Stimulated activated CD8-positive, alpha-beta memory T cell treated with anti-CD3 and anti-CD28 coated beads, Interleukin-7, amount 100 ng/mL, for 1 hour (primary cell): ENCODE measurements at places on chromosomes 2 and 18.

DNA sequence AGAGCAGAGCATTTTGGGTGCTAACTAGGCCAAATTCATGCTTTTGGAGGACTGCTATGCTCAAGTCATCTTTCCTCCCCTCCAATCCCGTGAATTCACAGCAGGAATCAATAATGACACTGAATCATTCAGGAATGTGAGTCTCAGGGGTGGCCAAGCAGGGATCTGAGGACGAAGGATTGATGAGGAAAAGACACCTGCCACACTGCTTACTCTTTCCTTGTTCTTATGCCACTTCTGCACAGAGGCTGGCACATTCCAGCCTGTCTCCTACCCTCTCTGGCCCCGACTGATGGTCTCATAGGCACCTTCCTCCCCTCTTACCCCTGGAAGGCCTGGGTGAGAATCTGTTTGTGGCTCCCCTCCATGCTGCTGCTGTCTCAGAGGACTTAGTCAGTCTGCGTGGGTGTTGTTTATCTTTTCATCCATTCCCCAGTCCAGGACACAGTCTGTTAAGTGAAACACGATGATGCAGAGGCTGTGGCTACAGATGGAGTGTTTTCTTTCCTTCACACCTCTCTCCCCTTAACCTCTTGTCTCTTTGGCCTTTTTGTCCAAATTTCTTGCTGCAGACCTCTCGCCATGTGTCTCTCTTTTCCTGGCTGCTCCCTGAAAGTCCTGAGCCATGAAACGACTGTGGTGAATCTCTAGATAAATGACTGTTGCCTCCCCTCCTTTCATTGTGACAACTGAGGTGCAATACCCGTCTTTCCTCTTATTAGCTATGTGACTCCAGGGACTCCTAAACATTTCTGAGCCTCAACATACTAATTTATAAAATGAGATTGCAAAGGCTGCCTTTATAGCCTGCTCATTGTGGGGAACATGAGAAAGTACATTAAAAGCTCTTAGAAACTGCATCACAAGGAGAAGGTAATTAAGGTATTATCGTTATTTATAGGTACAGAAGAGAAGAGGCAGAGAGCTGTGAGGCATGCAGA lies 86.9 kb downstream of the RDH14 start:
- DNase-seq: no peak

- no peak for DNase-seq
Measured at GRCh38 chr2:105765415-105766299, 20.9 kb downstream of the NCK2 start.

- DNase-seq: no peak
Measured at GRCh38 chr2:99861376-99861760, 281.0 kb downstream of the AFF3 start.

- no peak for DNase-seq
Measured at GRCh38 chr2:70029814-70030409, 57.4 kb upstream of the PCBP1 start.

DNA sequence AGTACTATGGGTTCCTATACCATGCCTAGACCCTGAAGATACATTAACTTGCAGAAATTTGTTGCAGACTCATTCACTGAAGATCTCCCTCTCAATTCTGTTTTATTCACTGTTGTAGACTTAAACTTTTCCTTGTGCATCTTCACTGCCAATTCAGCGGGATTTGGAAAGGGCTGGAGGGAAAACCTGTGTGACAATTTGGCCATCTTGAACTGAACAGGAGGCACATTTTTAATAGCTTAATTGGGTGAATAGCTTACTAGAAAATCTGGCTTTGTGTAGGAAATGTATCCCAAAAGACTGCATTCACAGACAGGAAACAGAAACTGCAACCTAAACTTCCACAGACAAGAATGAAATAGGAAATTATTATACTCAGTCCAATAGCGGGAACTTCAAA lies 512.3 kb downstream of the XIRP2 start:
- DNase-seq: no peak

- no peak for DNase-seq
Measured at GRCh38 chr18:12034241-12035100, 53.2 kb downstream of the IMPA2 start.

DNA sequence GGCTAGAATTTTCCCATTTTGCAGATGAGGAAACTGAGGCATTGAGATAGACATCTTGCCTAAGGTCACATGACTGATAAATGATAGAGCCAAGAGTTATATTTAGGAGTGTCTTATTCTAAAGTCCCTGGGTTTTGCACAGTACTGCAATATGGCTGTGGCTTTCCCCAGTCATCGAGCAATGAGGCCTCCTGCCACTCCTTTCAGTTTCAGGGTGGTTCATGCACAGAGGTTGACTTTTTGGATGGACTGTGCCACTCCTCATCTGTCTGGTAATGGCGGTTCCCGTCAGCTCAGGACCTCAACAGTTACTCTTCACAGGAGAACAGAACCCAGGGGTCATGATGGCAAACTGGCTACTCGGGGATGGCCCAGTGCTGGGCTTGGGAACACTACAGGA lies 131.1 kb downstream of the ACKR3 start:
- DNase-seq: no peak

DNA sequence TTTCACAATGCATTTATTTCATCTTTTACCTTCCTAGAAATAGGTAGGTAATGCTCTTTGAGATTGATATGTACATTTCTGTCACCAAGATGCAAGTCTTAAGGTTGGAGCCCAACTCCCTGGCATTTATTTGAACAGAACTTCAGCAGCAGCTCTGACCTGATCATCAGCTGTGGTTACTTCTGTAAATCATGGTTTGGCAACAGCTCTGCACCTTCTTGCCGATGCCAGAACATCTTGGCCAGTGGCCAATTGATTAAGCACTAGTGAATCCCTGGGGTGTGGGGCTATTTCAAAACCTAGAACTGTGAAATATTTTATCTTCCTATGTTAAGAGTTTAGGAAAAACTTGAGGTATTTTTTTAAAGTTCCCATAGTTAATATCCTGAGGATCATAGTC lies 124.8 kb upstream of the NYAP2 start:
- no peak for DNase-seq

DNA sequence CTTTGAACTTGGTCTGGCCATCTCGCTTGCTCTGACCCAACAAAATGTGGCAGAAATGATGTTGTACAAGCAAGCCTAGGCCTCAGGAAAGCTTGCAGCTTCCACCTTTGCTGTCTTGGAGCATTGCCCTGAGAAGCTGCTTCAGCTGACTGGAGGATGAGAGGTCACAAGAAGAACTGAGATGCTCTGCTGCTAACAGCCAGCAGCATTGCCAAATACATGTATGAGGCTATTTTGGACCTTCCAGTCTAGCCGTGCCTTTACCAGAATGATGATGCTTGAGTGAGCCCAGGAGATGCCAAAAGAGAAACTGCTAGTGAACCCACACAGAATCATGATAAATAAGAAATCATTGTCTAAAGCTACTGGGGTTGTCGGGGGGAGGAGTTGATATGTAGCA lies 13.2 kb upstream of the ITGAV start:
- DNase-seq: no peak

- no peak for DNase-seq
Measured at GRCh38 chr2:133026536-133027177, 356.7 kb upstream of the LYPD1 start.

DNA sequence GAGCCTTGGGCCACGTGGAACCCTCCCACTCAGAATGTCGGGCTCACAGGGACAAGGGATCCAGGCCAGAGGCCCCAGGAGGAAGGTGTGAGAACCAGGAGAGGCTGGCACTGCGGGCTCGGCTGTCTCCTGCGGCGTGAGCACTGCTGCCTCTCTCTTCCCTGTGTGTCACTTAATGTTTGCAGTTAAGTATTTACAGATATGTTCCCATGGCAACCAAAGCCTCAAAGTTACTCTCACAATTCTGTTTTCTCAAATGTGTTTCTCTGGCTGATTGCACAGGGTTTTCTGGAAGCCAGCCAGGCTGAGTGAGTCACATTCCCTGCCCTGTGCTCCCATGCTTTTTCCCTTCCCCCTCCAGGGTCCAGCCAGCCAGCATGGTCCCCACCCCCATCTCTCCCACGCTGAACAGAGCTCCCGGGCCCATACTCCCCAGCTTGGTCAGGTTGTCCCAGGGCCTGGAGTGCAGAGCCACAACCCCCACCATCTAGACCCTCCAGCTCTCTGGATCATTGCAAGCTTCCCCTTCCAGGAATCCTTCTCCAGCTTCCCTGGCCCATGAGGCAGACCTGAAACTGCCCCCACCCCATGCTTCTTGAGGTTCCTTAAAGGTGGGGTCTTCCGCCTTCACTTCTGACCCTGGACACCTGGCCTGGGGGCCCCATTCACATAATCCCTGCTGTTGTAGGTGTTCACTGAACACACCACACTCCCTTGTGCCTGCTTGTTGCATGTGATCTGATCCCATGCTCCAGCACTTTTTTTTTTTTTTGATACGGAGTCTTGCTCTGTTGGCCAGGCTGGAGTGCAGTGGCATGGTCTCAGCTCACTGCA lies 265.9 kb downstream of the CELF4 start:
- DNase-seq: no peak

GRCh38 chr2:9699139-9700108 lies 68.6 kb upstream of the YWHAQ start:
- no peak for DNase-seq

DNA sequence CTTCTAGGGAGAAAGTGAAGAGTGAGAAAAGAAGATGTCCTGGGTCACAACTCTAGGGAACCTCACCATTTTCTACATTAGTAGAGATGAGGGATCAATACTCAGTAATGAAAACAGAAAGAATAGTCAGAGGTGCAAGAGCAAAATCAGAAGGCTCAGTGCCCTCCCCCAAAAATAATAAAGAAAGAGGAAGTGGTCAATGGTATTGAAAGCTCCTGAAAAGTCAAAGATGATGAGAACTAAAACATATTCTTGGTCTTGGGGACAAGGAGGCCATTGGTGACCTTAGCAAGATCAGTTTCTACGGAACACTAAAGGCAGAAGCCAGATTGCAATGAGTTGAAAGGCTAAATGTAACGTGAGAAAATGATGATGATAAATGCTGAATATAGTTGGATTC lies 24.5 kb upstream of the MYO1B start:
- DNase-seq: no peak

GRCh38 chr2:23231865-23232264 lies 153.1 kb upstream of the KLHL29 start:
- DNase-seq: no peak

- DNase-seq: no peak
Measured at GRCh38 chr2:42054714-42055430, 7.1 kb downstream of the PKDCC start.

DNA sequence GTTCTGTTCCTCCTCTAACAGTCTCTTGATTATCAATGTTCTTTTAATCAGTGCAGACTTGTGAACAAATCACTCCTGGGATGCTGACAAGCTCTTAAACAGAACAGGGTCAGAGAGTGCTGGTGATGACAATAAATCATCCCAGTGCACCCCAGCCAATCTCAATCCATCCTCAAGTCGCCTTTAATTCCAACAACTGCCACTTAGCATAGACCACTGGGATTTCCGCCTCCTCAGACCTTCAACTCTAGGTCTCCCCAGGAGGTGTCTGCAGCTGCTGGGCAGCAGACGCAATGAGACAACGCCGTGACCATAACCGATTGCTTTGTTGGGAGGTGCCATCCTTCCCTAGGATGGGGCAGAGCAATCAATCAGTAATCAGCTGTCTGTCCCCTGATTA lies 184.2 kb upstream of the ACAA2 start:
- DNase-seq: no peak

DNA sequence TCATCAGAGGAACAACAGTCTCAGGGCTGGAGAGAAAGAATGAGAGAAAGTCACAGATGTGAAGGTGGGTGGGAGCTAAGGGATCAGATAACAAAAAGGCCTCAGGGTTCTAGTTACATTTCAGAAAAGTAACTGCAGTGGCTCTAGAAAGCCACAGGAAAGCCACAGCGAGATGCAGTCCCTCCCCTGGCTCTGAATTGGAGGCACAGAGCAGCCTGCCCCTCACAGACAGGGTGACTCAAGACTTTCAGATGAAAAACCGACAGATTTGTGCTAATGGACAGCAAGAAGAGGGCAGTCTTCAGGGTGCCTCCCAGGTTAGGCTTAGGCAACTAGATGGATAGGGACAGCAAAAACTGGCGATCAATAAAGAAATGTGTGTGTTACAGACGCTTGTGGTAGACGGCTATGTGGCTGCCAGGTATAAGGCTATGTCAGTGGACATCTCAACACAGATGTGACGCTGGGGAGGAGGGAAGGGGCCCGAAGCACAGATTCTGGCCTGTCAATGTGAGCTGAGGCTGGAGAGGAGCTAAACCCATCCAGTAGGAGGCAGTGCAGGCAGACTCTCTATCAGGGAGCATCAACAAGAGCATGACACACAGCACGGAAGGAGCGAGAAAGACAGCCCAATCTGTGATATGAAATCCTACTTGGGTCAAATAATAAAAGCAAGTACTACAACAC lies 26.2 kb downstream of the UNC50 start:
- no peak for DNase-seq

- no peak for DNase-seq
Measured at GRCh38 chr2:98869272-98869641, 66.8 kb downstream of the CRACDL start.

DNA sequence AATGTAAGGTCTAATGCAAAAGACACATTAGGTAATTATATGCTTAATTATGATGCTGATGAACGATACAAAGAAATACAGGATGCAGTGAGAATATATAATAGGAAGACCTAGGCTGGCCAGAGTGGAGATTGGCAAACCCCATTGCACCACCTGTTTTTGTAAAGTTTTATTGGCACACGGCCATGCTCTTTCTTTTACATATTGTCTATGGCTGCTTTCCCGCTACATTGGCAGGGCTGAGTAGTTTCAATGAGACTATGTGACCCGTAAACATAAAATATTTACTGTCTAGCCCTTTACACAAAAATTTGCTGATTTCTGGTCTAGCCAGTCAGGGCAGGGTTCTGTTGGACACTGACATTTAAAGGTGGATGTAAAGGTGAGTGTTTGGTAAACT lies 5.4 kb downstream of the SEC11C start:
- no peak for DNase-seq

GRCh38 chr2:216015722-216016464 lies 2.5 kb upstream of the MREG start:
- no peak for DNase-seq

DNA sequence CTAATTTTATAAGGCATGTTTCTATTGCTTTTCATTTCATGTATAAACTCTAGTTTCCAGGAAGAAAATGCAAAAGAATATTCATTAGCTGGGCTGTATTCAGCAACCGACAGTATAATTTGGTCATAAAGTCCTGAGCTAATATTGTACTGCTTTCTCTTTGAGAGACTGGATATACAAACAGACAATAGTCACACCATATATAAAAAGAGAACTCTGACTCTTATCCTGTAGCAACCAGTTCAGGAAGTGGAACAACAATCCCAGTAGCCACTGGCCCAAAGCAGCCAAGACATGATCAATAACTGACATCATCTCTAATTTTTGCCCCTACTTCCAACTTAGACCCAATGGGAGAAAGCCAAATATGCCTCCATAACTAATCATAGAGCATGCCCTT lies 160.8 kb downstream of the FSIP2 start:
- no peak for DNase-seq

DNA sequence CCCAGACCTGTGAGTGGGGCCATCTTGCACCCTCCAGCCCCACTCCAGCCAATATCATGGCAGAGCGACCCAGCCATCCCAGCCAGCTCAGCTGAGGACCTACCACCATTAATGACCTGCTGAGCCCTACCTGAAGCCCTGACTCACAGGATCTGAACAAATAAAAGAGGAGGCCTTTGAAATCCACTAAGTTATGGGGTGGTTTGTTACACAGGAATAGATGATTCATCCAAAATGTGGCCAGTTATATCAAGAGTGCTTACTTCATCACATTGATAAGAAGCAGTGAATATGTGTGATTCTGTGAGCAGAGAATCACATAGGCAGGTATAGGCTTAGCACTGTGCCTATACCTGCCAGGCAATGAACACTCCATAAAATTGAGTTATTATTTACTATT lies 34.7 kb upstream of the FAM124B start:
- no peak for DNase-seq
